CD4-positive, alpha-beta T cell treated with Interleukin-1 beta for 1 hour (primary cell): ENCODE measurements at places on chromosomes 13 and 19.

- no peak for DNase-seq
Observed at GRCh38 chr19:50258918-50259372, 55.5 kb downstream of the MYH14 start.

GRCh38 chr19:37513397-37513796, 6.7 kb downstream of the ZNF793 start:
- no peak for DNase-seq

- DNase-seq: no peak
Observed at GRCh38 chr13:40376867-40377535, 289.4 kb downstream of the FOXO1 start.

GRCh38 chr13:35906636-35907035, 224.5 kb downstream of the DCLK1 start:
- DNase-seq: no peak

DNA sequence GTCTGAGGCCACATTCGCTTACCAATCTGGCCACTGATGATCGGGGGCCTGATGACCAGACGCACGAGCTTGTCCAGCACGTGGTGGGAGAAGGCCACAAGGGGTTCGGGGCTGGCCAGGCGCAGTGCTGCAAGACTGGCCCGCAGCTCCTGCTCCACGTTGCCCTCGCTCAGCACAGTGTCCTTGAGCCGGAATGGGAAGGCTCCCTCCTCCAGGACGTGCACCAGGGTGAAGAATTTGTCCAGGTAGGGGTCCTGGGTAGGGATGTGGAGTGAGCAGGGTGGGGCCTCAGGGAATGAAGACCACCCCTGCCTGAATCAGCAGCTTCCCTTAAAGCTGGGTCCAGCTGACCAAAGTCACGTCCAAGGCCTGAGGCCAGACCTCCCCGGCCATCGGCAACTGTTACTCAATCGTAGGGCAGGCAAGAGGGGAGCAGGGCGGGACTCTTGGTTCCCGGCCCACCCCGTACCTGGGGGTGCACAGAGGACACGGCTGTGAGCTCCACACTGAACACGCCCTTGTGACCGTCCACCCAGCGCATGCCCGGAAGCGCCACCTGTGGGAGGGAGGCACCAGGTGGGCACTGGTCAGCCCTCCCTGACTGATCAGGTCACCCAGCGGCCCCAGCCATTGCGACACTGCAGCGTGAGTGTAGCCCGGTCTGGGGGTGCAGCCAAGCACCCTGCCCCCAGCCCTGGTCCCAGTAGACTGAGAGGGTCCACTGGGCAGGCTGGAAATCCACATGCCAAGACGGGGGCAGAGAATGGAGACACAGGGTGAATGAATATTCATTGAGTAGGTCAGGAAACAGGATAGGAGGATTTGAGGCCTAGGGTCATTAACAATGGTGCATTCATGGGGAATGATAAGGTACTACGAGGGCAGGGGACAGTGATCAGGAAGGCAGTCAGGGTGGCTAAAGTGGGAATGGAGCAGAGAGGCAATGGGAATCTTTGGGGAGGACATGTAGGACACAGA, 2.8 kb upstream of the ANGPTL8 start:
- no peak for DNase-seq

DNA sequence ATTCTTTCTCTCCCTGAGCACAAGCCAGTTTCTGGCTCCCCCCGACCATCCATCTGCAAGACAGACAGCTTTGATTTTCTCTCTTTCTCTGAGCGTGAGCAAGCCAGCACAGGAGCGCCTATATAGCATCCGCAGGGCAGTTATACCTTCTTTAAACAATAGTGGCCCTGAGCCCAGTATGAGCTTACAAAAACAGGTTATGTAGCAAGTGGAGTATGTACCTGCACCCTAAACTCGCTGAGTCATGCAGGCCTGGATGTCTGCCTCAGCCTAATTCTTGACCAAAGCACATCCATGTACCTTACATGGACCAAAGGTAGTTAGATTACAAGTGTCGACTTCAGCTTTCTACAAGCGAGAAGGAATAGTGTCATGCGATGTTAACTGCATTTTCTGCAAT, 61.7 kb downstream of the RAP2A start:
- no peak for DNase-seq

DNA sequence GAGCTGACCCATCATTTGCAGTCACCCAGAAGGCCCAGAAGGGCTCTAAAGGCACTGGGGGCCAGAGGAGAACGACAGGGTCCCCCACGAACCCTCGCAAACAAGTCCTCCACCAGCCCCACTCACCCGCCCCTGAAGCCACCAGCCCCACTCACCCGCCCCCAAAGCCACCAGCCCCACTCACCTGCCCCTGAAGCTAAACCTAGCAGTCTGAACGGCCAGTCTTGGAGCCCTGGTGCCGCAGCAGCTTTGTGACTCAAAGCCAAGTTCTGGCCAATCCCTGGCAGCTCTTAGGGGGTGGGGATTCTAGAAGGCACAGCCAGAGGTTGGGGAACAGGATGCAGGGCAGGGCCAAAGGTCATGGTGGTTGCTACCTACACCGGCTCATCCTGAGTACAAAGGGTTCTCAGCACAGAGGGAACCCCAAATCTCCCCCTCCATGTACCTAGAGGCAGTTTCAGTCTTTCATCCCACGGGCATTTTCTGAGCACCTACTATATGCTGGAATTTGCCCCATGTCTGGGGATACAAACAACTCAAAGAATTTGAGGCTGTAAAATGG, at the start of gene IQCN:
IQCN (minus strand) TSS at position 234 of the 562 bp plus-strand sequence. CDS start 4,974 bp downstream, outside the sequence.
- peak; percentile 69 for DNase-seq

DNA sequence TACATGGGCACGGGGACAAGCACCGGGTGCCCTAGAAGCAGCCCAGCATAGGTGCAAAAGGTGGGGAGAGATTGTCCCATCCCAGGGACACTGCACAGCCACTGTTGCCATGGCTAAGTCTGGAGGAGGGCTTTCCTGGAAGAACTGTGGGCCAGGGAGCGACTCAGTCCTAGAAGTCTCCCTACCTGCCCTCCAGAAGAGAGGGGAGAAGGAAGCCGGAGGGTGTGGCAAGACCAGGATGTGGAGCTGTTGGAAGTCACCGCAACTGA, 2.3 kb upstream of the FBN3 start:
- no peak for DNase-seq

DNA sequence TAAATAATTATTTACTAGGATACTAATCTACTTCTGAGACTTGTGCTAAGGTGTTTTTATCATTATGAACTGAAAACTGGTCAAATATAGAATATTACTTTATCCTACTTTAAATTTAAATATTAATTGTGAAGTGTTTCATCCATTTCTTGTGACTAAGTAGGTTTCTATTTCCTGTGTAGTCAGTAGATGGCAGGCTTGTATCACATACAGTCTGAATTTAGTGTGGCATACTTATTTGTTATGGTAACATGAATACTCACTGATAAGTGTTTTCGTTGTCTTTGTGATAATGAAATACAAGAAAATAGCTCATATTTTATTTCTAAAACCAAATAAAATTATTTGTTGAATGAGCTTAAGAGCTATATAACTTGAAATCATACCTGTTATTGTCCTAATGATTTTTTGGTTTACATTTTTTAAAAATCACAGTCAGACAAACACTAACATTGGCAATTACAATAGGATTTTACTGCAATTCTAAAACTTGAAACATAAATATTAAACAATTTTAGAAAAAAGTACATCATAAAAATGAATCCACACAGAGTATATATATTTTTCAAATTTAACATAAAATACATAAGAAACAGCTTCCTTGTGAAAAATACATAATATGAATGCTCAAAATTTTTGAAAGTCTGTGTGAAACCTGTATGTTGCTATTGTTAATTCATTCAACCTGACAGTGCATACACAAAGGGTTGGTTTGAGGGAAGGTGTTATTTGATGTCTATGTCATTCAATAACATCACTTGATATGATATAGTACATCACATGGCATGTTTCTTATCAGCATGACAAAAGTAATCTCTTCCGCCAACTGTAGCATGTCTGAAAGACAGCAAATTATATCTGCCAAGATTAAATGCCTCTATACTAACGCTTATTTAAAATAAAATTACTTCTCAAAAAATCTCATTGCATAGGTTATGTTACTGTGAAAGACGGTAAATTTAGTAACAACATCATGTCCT, 904.8 kb upstream of the PCDH20 start:
- no peak for DNase-seq

DNA sequence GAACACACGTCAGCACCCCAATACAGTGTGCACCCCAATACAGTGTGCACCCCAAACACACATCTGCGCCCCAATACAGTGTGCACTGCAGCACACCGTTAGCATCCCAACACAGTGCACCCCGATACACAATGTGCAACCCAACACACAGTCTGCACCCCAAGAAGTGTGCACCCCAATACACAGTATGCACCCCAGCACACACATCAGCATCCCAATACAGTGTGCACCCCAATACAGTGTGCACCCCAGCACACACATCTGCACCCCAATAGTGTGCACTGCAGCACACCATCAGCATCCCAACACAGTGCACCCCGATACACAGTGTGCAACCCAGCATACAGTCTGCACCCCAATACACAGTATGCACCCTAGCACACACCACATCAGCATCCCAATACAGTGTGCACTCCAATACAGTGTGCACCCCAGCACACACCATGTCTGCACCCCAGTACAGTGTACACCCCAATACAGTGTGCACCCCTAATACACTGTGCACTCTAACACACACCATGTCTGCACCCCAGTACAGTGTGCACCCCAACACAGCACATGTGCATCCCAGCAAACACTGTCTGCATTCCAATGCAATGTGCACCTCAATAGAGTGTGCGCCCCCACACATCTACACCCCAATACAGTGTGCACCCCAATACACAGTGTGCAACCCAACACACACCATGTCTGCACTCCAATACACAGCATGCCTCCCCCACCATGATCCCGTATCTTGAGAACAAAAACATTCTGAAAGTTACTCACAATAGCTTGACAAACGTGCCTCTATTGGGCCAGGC, 855 bp upstream of the CARS2 start:
- DNase-seq: no peak
